OCI-LY7 (cell line): ENCODE measurements at places on chromosomes 6 and 20.
A peak's percentile ranks its signal among the peaks of the same experiment; 100 is the strongest.

GRCh38 chr6:116497113-116497676, 14.2 kb upstream of the CALHM5 start:
- no peak for DNase-seq

- no peak for DNase-seq
These were observed 44.3 kb downstream of the ADGRB3 start for GRCh38 chr6:68679399-68679798.

DNA sequence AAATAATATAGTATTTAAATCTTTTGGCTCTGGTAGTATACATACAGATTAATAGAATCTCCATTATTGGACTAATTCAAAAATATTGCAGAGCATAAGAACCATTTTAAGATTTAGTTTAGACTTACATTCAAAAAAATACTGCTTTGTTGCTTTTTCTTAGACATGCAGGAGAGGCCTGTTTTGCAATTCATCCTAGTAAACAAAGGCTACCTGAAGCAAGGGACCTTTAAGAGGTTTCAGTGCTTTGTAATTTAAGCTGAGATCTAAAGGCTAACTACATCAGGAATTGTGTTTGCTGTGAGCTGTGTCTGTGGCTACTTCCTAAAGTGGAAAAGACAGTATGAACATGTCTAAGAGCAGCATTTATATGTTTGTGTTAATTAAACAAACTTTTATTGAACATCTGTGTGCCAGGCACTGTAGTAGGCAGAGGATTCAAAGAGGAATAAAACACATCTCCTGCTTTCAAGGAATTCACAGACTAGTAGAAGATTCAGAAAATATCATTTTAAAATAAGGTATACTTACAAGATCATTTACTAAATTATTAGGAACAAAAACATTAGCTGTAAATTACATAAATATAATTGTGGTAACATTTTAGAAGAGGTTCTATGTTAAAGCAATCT, 29.1 kb upstream of the CALHM6 start:
- no peak for DNase-seq

- no peak for DNase-seq
These were observed 19.1 kb downstream of the SLX4IP start for GRCh38 chr20:10454151-10454750.

DNA sequence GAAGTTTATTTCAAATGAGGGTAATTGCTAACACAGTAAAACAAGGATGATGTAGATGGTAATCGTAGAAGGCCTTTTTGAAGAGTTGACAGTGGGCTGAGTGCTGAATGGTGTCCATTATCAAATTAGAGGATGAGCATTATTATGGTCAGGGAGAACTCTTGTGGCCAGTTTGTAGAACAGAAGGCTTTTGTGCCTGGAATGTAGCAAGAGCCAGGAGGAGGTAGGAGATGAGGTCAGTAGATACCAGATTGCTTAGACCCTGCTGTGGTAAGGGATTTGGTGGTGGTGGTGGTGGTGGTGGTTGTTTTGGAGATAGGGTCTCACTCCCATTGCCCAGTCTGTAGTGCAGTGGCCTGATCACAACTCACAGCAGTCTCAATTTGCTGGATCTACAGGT, 6.2 kb downstream of the CSE1L start:
- no peak for DNase-seq

- peak; percentile 52 for DNase-seq
These were observed 485.4 kb upstream of the MANEA start for GRCh38 chr6:95091823-95092436.
